ENCODE measurements at places on chromosomes 11 and 22.

GRCh38 chr11:26971961-26972360 lies 22.0 kb upstream of the FIBIN start:
- DNase-seq = no peak

- DNase-seq = no peak
Measured at GRCh38 chr11:103281301-103281700, 172.1 kb downstream of the DYNC2H1 start.

DNA sequence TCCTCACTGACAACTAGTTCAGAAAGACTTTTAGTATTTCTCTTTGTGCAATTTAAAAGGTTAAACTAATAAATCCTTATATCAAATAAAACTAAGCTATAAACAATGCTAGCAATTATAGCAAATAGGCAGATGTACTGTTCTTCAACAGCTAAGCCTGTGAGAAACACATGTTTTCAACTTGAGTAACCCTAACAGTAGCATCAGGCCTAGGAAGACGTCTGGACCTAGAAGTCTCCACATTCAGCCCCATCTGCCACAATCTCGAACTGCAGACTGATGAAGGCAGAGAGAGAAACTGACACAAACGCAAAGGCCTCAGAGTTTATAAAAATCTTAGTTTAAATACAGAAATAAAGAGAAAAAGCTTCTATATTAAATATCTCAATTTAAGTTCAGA lies 2.5 kb downstream of the ST13 start:
- no peak for DNase-seq

- DNase-seq = no peak
Measured at GRCh38 chr22:46262449-46263215, 511 bp downstream of the PKDREJ start.

DNA sequence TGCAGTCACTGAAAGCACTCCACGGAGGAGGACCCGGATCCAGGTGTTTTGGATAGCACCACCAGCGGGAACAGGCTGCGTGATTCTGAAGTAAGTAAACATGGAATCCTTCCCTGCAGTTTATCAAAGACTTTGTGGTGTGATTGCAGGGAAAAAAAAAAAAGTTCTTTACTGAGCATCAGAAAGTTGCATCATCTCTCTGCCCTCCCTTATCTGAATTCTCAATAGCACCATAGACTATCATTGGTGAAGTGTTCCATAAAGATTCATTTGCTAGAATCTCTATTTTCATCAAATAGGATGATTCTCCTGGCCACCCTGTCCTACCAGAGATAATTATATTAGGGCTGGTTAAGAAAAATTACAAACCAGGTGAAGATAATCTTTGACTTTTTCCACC lies 79.0 kb downstream of the SPON1 start:
- DNase-seq = no peak

DNA sequence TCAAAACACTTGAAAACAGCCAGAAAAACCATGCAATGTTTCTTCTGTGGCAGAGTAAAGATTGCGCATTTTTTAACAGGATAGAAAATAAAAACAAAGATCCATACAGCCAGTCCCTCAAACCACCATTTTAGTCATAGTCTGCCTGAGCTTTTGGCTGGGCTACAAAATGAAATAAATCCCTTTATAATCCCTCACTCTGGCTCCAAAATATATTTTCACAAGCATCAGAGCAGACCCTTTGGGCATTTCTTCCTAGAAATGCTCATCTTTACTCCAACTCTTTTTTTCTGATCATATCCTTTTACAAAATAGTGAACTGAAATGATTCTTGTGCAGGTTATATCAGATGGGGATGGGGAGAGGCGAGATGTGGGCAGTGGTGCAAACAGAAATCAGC lies 31.8 kb upstream of the LMO2 start:
- no peak for DNase-seq

DNA sequence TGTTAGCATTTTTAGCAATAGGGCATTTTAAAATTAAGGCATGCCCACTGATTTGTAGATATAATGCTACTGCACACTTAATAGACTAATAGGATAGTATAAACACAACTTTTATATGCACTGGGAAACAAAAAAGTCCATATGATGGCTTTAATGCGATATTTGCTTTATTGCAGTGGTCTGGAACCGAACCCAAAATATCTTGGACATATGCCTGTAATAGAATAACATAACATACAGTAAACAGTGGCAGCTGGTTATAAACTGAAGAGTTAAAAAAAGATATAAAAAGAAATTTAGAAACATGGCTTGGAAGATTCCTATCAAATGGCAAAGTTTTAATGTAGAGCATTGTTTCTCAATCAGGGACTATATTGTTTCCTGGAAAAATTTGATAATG lies 111.9 kb downstream of the KIF18A start:
- no peak for DNase-seq

DNA sequence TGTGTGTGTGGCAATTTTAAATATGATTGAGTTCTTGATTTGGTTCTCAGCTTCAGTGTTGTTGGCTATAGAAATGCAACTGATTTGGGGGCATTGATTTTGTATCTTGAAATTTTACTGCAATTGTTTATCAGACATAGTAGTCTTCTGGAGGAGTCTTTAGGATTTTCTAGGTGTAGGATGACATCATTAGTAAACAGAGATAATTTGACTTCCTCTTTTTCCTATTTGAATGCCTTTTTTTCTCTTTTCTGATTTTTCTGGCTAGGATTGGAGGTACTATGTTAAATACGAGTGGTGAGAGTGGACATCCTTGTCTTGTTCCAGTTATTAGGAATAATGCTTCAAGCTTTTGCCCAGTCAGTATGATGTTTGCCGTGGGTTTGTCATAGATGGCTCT lies 124.9 kb downstream of the MSANTD4 start:
- no peak for DNase-seq

- DNase-seq = no peak
Measured at GRCh38 chr11:16787035-16787742, 48.7 kb downstream of the C11orf58 start.

- DNase-seq = no peak
Measured at GRCh38 chr11:27820249-27820648, 120.0 kb upstream of the BDNF start.

GRCh38 chr22:50465066-50465930 lies 9.5 kb downstream of the SBF1 start:
- DNase-seq = no peak

DNA sequence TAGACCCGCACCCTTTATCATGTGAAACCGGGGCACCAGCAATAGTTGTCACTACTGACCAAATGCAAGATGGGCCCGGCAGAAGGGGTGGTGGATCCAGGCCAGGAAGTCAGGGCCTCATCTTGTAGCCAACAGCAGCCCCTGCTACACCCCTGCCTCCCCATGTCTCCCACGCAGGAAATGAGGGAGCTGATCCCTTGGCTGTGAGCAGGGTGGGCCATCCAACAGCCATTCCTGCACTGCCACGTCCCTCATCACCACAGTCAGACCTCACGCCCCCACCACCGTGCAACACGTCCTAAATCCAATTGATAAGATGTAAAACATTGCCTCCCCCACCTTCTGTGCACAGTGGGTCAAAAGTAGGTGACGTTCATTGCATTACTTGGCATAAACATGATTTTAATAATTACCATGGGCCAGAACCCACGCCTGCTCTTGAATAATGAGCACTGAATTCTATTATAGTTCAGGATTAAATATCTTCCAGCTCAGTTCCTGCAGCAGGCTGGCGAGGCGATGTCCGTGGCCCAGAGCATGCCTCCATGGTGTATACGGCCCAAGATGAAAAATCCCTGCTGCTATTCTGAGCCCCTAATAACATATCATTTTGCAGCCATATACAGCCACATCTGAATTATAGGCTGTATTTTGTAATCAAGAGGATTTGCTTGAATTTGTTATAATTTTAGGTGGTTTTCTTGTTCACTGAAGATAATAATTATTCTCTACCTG lies 1373.8 kb downstream of the BRD1 start:
- DNase-seq = no peak

- DNase-seq = no peak
Measured at GRCh38 chr11:16081382-16082094, 274.8 kb downstream of the SOX6 start.

- no peak for DNase-seq
Measured at GRCh38 chr11:58628446-58628845, 6.0 kb downstream of the CNTF start.

GRCh38 chr22:31094021-31094551 lies 13.0 kb downstream of the SMTN start:
- DNase-seq = no peak

GRCh38 chr11:95364324-95365295 lies 133.6 kb upstream of the SESN3 start:
- DNase-seq = no peak

GRCh38 chr11:6855971-6856541 lies 6.8 kb upstream of the OR10A2 start:
- no peak for DNase-seq

DNA sequence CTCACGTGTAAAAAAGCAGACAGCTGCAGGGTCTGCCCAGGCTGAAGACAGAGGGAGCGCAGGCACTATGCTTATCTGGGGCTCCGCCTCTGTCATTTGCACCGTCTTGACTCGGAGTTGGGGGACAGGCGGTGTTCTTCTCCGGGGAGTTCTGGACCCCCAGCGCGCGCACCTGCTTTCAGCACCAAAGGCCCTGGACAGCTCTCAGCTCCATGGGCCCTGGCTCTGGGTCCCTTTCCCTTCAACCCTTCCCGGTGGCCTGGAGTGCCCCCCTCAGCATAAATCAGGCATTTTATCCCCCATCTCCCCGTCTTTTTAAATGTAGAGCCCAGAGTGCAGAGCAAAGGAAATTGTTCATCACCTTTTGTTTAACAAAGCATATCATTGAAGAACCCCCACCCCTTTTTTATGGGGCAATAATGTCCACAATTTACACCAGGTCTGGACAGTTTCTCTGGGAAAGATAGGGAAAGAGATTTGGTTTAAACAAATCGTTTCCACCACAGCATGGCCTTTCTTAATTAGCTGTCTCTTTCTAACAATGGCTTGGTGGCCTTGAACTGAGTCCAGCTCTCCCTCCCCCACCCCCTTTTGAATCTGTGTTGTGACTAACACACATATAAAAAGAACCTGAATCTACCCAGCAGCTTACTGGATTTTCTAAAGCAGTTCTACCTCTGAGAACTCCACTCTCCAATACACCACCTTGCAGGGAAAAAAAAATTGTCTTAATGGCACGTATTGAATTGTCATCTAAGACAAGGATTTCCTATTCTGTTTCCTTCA lies 1.7 kb downstream of the SEZ6L start:
- peak; percentile 18 for DNase-seq

DNA sequence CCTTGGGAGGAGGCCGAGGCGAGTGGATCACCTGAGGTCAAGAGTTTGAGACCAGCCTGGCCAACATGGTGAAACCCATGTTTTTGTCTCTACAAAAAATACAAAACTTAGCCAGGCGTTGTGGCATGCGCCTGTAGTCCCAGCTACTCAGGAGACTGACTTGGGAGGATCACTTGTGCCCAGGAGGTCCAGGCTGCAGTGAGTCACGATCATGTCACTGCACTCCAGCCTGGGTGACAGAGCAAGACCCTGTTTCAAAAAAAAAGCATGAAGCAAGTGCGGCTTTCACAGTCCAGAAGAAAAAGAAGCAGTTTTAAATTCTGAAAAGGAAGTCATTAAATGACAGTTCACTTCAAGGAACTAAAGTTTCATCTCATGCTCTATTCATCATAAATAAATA lies 7.1 kb upstream of the LTO1 start:
- no peak for DNase-seq

GRCh38 chr22:43681731-43682360 lies 130.3 kb downstream of the EFCAB6 start:
- DNase-seq = no peak

DNA sequence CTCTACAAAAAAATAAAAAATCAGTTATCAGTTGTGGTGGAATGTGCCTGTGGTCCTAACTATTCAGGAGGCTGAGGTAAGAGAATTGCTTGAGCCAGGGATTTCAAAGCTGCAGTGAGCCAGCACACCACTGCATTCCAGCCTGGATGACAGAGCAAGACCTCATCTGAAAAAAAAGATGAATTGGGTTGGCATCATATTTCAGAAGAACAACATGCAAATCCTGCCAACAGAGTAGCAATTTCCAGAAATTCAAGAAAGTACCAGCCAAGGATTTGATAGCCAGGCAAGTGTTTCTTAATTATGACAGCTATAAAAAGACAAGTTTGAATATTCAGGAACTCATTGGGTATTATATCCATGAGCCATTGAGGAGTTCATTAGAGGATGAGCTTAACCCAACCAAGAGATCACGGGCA lies 75.2 kb downstream of the USP47 start:
- no peak for DNase-seq

DNA sequence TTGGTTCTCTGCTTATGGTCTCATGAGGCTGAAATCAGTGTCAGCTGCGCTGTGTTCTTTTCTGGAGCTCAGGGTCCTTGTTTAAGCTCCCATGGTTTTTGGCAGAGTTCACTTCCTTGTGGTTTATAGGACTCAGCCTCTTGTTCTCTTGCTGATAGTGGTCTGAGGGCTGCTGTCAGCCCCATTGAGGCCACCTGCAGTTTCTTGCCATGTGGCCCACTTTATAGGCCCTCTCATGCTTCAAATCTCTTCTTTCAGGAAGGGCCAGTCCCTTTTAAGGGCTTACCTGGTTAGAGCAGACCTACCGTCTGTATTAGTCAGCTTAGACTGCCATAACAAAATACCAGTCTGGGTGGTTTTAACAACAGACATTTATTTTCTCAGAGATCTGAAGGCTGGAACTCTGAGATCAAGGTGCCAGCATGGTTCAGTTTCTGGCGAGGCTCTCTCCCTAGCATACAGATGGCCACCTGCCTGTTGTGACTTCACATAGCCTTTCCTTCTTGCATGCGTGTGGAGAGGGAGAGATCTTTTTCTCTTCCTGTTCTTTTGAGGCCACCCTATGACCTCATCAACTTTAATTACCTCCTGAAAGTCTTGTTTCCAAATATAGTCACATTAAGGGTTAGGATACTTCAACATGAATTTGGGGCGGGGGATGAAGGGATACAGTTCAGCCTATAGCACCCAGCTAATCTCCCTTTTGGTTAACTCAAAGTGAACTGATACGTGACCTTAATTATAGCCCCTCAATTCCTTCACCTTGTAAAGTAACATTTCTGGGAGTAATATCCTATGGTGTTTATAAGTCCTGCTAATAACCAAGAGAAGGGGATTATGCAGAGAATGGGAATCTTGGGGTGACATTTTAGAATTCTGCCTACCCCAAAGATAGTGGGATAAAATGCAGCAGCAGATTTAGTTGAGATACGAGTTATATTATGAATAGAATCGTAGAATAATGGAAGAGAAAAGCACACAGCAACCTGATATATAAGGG lies 131.8 kb downstream of the UVRAG start:
- no peak for DNase-seq

DNA sequence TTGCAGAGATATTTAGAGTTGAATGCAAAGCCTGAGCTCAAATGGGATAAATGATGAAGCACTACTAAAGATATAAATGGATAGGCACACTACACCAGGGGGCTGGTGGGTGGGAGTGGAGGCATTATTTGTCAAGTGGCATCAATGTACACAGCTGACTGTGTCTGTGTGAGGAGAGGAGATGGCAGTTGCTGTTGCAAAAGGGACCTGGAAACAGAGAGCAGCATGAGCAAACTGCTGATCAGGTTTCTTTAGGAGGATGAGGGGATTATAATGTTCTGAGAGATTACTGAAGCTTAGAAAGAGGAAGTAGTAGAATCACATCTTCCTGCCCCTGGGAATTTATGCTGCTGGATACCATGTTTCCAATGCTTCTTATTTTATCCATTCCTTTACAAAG lies 39.4 kb upstream of the LIN7C start:
- DNase-seq = no peak
